ENCODE measurements at places on chromosomes 2 and 18.

DNA sequence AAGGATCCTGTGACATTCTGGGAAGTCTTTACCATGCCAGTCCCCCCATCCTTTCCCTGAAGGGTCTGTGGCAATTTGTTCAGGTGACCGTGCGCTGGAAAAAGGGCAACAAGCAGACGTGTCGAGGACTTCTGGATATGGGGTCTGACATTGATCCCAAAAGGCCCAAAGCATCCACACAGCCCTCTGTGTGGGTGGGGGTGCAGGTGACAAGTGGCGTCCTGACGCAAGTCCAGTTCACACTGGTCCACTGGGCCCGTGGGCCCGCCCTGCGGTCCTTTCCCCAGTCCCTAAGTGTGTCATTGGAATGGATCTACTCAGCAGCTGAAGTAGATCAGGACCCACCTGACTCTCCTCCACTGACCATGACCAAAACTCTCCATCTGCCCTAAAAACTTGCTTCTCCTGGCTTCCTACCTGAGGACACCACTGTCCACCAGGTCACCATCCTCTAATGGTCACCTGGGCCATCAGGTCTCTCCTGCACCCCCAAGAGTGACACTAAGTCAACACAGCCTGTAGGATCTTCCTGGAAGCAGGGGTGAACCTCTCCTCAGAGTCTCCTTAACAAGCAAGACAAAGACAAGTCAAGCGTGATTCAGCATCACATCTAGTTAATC lies 85.6 kb upstream of the SLC66A3 start:
- DNase-seq = no peak

DNA sequence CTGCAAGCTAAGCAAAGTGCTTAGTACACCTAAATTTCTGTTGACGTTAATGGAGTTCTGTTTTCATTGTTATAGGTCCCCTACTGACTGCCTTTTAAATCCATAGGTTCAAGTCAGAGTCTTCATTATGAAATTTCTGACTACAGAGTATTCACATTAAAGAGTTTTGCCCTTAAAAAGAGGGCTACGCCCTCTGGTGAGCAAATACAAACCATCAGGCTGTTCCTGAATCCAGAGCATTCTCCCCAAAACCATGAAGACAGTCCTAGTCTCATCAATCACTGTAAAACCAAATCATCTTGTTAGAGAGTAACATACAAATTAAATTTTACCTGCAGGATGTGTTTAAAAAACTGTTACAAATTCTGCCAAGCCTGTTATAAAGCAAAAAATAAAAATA lies 1091.7 kb downstream of the TDRD15 start:
- no peak for DNase-seq

DNA sequence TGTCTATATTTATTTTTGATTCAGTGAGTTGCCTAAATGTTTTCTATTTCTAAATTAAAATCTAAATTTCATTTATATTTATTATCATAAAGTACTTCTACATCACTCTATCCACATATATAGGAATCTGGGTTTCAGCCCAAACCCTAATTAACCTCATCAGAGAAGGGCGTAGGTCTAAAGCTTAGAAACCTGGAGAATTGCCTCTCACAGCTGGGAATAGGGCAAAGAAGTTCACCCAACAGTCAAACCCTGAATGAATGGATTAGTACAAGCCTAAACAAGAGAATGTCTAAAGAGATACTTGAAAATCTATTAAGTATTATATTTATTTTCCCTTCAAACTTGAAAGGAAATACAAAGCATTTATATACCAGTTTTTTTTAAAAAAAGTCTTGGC lies 26.2 kb downstream of the TFPI start:
- DNase-seq = no peak

DNA sequence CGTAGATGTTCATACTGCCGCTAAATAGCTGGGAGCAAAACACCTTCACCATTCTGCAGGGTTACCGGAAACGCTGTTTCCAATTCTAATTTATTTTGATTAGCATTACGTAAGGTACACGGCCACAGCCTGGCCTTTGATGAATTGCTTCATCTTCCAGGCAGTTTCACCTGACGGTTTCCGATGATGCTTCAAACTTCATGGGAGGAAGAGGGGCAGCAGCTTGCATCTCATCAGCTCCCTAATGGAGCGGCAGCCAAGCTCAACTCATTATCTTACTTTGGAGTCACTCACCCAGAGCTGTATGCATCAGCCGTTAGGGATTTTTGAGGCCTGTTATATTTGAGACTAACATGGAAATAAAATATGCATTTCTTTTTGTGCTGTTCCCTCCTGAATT lies 54.8 kb downstream of the TMEM18 start:
- no peak for DNase-seq

GRCh38 chr2:113755835-113756354 lies 547 bp downstream of the SLC35F5 start:
- no peak for DNase-seq

GRCh38 chr2:22801970-22802369 lies 583.0 kb upstream of the KLHL29 start:
- no peak for DNase-seq

GRCh38 chr2:167966937-167967913 lies 280.2 kb downstream of the STK39 start:
- no peak for DNase-seq

DNA sequence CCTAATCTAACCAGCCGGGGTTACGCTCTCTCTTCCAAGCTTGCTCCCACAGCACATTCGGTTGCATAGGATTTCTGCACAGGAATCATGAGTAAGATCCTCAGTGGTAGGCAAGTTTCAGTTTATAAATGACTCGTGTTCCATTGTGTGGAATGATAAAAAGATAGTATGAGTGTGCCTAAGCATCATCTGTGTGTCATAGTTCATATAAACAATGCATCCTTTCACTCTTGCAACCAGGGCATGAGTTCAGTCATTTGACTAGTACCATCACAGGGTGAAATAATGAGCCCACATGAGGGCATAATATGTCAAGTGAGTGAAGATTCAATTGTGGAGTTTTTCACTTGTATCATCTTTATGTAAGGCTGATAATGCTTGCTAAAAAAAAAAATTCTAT lies 417.1 kb upstream of the CDH2 start:
- no peak for DNase-seq

DNA sequence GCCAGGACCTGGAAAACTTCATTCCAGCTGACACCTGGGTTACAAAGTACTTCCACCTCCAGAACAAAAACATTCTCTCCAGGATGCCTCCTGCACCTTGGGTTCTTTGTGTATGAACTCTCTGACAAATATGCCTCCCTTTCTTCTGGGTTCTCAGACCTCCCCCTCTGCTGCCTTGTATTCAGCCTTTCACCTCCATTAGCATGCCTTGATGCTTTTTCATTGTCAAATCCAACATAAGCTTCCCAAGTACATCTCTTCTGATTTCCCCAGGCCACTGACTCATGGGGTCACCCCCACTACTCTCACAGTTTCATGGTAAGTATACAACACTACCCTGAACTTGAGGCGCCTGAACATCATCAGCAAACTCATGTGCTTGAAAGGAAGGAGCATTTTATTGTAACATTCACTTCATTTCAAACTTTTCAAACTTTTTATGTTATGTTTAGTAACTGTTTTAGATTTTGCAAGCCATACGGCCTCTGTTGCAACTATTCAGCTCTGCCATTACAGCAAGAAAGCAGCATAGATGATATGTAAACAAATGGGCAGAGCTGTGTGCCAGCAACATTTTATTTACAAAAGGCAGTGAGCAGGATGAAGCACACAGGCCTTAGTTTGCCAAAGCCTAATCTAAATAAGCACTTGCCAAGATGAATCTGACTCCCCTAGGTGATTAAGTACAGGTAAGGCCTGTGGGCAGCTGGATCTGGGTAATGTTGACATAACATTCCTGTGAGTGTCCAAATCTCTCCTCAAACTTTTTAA lies 32.5 kb upstream of the MRPS9 start:
- no peak for DNase-seq

- DNase-seq = no peak
Observed at GRCh38 chr2:98708396-98709186, 22.3 kb downstream of the MGAT4A start.

GRCh38 chr2:235563056-235563910 lies 69.4 kb downstream of the AGAP1 start:
- no peak for DNase-seq

- peak; percentile 57 for DNase-seq
Observed at GRCh38 chr2:227884511-227884947, 13.1 kb downstream of the DAW1 start.

- no peak for DNase-seq
Observed at GRCh38 chr2:12733846-12734245, 17.1 kb downstream of the TRIB2 start.

DNA sequence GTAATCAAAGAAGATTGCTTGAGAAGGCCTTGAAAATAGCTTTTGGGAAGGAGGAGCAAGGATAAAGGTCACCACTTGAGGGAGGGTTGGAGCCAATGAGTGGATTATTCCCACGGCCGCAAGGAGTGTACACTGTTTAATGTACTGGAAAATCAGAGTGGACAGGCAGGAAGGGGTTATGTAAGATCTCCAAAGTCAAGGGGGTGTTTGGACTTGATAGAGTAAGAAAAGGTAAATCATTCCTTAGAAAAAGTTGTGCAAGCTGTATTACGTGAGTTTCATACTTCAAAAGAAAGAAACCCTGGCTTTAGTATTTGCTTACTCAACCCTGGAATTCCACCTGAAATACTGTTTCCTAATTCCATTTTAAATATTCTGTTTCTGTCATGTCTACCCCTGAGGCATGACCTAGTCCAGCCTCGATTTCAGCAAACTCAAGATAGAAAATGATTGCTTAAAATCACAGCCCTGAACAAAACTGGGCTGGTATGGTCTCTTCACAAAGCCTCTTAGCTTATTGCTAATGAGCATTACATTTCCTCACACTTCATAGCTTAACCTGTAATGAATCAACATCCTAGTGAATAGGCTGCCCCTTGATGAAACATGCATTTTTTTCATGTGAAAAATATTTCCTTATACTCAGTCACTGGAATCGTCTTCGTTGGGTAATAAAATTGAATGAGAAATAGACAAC lies 1.1 kb downstream of the MREG start:
- DNase-seq = no peak

DNA sequence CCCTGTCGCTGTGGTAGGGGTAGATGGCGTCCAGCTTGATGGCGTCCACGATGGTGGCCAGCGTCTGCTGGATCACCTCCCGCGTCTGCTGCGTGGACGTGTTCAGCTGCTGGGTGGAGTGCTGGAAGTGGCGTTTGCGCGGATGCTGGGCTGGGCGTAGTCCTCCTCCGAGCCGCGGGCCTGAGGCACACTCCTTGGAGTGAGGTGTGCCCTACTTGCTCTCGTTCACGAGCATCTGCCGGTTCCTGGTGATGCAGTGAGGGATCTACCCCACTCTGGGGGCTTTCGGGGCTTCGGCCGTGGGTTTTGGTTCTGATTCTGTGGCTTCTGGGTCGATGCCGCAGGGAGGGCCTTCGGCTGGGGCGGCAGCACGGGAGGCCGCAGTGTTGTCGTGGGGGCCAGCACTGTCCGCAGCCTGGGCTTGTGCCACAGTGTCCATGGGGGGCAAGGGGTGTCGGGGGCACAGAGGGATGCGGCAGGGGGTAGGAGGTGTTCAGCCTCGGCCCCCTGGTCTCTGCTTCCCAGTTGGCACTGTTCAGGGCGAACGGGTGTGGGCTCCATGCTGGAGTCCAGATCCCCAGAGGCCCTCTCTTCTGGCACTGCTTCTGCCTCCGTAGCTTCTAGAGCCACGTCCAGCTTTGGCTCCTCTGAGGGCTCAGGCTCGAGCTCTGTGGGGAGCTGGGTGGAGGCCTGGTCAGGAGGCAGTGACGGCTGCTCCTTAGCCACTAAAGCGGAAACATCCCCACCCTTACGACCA lies 890.6 kb upstream of the LRRTM1 start:
- DNase-seq = no peak

- DNase-seq = no peak
Observed at GRCh38 chr18:25453556-25454269, 101.7 kb upstream of the ZNF521 start.

Measured in GM19239 (cell line).